Activated T-helper 17 cell treated with anti-CD3 and anti-CD28 coated beads, Interleukin-2, amount 50 U/mL, for 72 hours (primary cell): ENCODE measurements at places on chromosomes 4 and X. TPM values are rescaled to one million over a fixed set of nuclear protein-coding genes. Genes with fewer than 3 reads are reported as not detected.

DNA sequence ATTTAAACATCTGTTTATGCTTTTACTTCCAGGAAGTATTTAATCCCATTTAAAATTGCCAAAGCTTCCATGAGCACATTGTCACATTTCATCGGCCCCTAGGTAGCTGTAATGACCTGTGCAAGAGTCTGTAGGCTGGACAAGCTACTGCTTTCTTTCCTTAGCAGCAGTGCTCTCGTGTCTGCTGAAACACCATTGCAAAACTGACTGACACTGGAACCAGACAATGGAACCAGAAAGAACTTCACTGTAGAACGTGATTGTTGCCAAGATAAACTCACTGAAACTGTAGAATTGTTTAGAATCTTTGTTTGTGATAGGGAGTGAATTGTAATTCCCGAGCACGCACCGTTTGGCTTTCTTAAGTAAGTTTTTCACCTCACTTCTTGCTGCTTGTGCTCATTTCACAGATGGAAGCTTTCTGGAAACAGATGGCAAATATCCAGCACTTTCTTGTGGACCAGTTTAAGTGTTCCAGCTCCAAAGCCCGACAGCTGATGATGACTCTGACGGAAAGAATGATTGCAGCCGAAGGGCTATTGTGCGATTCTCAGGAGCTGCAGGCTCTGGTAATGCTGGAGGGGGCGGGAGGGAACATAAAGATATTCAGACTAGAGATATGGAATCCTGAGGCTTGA is 36.9 kb downstream of the EVC start:
- no peak for ATAC-seq

DNA sequence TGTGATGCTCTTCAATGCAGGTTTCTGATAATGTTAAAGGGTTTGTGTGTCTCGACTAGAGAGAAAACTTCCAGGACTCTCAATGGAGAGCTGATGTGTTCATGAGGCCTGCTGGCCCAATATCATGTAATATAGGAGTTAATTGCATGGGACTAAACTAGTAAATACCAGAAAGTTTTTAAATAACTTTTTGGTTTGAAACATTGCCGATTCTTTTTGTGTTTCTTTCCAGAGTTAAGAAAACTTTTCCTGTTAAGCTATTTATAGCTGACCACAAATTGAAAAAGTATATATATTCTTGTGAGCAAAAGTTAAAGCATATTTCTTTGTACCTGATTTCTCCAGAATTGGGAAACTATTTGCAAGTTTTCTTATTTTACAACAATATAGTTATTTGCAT is 49.7 kb downstream of the FAM9B start:
- no peak for ATAC-seq

GRCh38 chr4:140466146-140466545 is 31.9 kb downstream of the MGAT4D start:
- ATAC-seq = no peak

DNA sequence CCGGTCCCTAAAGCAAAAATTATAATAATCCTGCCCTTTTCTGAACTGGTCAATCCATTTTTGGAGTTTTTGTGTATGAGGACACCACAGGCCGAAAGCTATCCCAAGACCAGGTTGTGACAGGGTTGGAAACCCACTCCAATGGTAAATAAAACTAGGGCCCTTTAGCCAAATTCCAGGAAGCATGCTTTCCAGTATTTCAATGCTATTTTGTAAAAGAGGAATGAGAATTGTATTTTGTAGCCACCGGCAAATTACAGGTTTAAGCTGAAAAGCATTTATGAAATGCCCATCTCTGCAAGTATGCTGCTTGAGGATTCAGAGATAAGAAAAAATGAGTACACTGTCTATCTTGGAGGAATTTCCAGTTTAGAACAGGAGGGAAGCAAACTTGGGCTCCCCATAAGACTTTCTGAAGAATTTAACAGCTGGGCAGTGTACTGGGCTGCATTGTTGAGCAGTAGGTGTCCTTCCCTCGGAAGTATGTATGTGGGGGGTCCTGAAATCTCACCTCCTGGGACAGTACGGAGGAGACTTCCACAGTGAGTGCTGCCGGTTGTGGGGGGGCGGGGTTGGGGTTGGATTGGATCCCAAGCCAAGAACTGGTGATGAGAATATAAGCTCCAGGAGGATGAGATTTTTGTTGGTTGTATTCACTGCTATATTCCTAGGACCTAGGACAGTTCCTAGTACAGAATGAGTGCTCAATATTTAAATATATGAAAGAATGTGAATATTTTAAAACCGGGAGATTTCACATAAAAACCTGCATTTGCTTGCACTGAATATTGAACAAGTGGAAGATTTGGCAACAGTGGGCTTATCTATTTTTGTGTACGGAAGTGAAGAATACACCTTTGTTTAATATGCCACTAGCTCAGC is 26.8 kb downstream of the OCIAD2 start:
- no peak for ATAC-seq

- ATAC-seq = no peak
These were observed 283.7 kb downstream of the PACRGL start for GRCh38 chr4:20983763-20984575.

DNA sequence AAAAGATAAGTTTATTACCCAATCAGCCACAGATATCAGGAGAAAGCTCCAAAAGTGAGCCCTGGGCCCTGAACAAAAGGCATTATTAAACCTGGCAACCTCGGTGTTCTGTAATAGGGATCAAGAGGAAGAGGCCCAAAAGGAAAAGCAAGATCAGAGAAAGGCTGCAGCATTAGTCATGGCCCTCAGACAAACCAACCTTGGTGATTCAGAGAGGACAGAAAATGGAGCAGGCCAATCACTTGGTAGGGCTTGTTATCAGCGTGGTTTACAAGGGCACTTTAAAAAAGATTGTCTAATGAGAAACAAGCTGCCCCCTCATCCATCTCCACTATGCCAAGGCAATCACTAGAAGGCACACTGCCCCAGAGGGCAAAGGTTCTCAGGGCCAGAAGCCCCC is 75.7 kb downstream of the AGTR2 start:
- ATAC-seq = no peak

DNA sequence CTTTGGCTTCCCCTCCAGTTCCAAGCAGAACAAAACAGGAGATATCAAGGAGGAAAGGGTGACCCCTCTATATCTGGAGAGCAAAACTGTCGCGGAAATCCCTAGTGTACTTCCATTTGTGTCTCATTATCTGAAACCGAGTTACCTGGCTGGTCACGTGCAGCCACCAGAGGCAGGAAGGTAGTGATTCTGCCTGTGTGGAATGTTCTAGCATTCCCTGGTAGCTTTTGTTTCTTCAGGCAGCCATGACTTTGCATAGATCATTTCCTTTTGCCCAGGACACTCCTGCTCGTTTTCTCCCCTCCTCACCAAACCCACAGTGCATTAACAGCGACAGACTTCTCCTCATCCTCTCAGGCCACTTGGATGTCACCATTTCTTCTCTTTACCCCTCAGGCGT is 107.9 kb downstream of the PTTG2 start:
- no peak for ATAC-seq

GRCh38 chrX:100931925-100932285 is 3.2 kb upstream of the XKRX start:
- ATAC-seq = peak; percentile 6

DNA sequence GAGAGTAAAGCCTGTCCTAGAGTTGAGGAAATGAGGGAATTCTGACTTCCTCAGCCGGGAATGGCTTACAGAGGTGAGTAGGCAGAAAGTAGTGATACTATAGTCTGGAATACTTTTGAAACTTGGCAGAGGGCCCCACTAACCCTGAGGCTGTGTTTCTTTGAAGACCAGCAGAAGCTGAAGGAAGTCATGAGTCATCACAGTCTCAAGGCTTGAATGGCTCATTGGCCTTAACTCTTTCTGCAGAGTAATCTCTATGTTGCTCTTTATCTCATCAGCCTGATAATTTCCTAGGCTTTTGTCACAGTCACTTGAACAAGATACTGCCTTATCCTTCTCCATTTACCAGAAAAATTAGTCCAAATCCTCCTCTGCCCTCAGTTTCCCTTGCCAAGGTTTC is 80.8 kb downstream of the ANKRD50 start:
- ATAC-seq = no peak

DNA sequence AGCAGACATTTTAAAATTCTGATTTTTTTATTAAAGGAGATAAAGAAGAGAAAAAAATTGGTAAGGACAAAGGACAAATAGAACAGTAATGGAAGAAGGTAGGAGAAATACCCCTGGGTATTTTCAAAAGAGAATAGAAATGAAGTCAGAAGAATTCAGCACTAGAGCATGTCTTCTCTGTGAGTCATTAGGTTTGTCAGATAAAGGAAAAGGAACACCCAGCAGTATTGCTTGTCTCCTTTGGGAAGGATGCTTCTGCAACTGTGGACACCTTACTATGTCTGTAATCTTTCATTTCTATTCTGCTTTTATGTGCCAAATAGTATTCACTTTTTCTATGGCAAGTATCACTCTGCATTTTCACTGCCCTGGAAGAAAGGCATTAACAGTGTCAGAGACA is 24.0 kb upstream of the PCDH7 start:
- no peak for ATAC-seq

DNA sequence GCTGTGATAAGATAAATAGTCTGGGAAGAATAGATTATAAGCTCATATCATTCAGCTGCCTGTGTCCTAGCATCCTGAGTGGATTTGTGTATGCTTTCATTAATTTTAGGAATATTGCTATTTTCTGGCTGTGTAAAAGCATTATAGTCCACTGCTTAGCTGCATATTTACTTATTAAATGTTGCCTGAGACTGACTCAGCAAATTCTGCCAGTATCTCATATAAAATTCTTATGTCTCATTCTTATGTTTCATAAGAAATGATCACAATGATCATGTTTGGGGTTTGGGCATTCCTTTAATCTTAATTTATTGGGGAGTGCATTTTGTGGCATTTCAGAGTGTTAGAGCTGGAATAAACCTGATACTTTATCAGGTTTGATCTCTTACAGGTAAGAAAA is 34.9 kb downstream of the RASSF6 start:
- no peak for ATAC-seq

GRCh38 chr4:76341063-76341462 is 34.5 kb downstream of the STBD1 start:
- ATAC-seq = no peak

DNA sequence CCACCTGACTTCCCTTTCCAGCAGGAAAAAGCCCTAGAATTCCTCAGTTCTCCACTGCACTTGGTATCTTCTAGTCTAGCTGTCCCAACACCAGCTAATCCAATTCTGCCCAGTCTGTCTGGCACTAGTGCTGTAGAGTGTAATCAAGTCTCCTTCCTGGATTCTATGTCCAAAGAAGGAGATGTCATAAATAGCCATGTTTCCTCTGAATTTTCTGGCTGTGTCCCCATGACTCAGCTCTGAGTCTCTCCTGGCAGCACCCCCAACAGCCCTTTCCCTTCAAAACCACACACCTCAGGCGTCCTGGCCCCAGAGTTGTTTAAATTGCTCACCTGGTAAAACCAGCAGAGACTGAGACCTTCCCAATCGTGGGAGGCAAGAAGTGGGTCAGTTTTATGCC is 197.2 kb downstream of the GRXCR1 start:
- no peak for ATAC-seq

DNA sequence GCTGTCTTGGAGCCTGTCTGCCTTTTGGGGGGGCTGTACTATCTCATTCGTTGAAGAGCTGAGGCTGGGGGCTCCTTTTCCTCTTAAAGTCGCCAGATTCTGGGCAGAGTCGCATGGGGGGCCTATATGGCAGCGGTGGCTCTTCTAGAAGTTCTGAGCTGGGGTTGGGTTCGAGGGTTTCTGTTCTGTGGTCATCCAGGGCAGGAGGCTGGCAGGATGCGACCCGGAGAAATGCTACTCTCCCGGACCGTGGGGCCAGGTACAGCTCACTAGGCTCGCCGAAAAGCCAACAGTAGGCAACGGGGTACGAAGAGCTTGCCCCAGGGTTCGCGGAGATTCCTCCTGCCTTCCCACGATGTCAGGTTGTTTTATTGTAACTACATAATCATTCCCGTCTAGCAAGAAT is 1.9 kb upstream of the CITED1 start:
- ATAC-seq = no peak

DNA sequence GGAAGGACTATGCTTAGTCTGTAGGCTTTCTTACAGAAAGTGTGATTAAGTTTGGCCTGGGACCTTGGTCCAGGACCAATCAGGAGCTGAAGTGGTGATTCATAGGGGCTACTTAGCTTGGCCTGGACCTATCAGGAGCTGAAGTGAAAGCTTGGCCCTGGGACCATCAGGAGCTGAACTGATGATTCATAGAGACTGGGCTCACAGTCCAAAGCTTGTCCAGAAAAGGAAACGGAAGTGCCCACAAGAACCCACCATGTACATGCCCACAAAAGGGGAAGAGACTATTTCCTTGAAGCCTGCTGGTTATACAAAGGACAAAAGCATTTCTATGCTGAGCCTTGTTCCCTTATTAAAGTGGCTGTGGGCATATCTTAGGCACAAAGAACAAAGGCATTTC is 12.6 kb downstream of the TENT5D start:
- ATAC-seq = no peak

- ATAC-seq = no peak
These were observed 52.8 kb downstream of the PDLIM5 start for GRCh38 chr4:94504545-94504944.

DNA sequence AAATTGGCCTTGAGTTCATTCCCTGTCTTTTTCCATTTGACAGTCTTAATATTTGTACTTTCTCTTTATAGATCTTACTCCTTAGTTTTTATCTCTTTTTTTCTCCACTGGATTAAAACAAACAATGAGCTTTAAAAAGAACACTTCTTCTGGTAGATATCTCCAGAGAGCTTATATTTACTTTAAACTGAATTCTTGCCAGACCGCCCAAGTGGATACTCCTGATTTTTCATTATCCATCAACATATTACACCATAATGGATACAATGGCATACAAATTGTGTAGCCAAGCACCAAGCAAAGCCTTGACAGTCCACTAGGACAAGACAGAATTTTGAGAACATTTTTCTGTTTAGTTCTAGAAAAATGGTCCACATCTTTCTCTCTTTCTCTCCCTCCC is 18.9 kb downstream of the TMSB4X start:
- ATAC-seq = no peak

DNA sequence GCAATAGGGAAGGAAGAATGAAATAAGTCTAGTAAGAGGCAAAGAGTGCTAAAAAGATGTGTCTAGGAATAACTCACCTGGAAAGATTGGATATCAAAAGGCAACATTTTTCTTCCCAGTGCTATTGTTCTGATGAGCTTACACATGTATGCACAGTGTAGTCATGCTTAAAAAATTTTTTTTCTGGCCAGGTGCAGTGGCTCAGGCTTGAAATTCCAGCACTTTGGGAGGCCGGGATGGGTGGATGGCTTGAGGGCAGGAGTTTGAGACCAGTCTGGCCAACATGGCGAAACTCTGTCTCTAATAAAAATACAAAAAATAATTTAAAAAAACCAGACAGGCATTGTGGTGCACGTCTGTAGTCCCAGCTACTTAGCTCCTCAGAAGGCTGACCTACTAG is 795.8 kb upstream of the IGFBP7 start:
- no peak for ATAC-seq

- no peak for ATAC-seq
These were observed 74.0 kb downstream of the RPA4 start for GRCh38 chrX:96957718-96958117.

- ATAC-seq = peak; percentile 70
These were observed 31.3 kb downstream of the PHF8 start for GRCh38 chrX:54012830-54013500.

- peak; percentile 93 for ATAC-seq
These were observed 85.4 kb downstream of the GPRIN3 start for GRCh38 chr4:89222170-89222569.

Gene AR
- 0.03 TPM for total RNA-seq

Gene UGT2A1
- not detected for total RNA-seq

Gene ADGRL3
- not detected for total RNA-seq

Gene LONRF3
- 7.6 TPM for total RNA-seq

Gene MGAT4D
- not detected for total RNA-seq

Gene NDST3
- not detected for total RNA-seq

Gene NAP1L3
- 1.6 TPM for total RNA-seq

Gene ADGRG4
- total RNA-seq = not detected

Gene JCHAIN
- total RNA-seq = not detected
